ENCODE measurements at places on chromosomes 3 and 15. TPM values are rescaled to one million over a fixed set of nuclear protein-coding genes. Genes with fewer than 3 reads are reported as not detected.

DNA sequence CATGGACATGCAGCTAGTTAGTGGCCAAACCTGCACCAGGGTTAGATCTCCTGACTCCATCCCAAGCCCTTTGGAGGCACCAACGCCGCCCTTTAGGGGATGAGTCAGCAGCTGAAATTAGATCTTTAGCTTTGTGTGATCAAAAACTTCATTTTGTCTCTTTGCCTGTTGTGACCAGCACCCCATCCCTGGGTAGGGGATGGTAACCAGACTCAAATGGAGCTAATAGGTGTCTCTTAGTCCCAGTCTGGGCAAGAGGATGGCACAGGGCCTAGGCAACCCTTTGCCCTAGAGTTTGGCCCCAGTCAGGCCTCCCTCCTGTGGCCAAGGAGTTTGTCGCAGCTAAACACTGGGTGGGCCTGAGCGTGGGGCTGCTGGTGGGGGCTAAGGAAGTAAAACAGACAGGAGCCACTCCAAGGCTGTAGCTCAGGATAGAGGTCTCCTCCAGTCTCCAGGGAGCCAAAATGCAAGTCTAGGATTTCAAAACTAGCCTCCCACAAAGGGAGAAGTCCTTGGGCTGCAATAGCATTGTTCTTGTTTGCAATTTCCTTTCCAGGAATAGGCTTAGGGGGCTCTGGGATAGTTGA is 105.1 kb downstream of the CPN2 start:
- DNase-seq, result no peak

DNA sequence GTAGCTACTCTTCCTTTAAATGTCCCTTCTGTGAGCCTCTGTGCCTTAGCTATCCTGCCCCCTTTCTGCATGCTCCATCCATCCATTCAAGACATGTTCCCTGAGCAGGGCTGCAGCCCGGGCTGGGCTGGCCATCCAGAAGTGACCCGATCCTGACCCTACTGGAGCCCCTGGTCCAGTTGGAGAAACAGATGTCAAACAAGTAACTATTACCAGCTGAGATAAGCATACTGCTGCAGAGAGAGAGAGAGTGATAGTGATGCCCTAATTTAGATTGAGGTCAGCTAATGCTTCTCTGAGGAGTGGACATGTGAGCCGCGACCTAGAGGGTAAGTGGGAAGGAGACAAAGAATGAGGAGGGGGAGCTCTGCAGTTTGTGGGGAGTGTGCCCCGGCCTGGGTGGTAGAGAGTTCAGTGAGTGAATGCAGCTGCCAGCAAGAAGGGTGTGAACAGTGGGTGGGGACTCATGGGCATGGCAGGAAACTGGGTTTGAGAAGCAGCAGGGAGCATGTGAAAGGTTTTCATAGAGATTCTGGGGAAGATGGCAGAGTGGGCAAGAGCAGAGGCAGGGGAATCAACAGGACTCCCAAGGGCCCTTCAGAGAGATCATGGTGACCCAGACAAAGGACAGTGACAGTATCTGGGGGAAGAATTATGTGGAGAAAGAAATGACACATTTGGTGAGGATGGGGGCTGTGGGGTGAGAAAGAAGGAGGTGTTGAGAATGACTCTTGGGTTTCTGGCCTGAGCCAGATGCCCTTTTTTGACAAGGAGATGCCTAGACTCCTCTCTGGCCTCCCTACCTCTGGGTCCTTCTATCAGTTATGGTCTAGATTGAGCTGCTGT is 44.9 kb downstream of the CHCHD6 start:
- no peak for DNase-seq

DNA sequence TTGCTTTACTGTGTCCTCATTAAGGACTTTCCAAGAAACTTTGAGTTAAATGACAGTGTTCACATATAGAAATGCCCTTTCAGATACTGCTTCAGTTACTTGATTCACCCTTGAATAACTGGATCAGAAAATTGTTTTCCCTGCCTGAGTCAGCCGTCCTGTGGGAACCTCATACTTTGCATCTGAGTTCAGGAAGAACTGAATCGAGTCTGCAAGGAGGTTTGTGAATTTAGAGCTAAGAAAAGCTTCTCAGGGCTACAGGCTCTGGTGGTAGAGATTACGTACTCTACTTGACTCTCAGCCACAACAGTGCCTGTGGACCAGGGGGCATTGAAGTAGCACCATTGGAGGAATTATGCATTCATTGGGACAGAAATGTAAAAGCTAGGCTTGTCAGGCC is 252.4 kb upstream of the C2CD4B start:
- no peak for DNase-seq

Gene LRRC2
- total RNA-seq, result not detected

GRCh38 chr3:115169808-115170207 is 22.7 kb upstream of the ZBTB20 start:
- DNase-seq, result peak; percentile 52

Gene AADAC
- total RNA-seq, result not detected

DNA sequence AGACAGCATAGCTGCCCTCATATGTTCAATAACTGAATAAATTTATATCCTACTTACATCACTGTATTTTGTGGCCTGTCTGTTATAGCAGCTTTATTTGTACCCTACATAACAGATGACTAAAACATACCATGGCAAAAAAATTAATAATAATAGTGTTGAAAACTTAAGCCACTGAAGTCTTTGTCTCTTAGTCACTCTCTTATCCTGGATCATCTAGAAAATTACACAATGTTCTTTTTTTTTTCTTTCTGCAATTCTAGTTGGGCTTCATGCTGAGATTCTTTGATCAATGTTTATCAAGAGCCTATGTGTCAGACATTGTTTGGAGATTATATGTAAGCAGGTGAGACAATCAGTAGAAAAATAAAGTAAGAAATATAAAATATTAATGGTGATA is 519.3 kb upstream of the ARPP21 start:
- no peak for DNase-seq
